Activated CD8-positive, alpha-beta memory T cell treated with anti-CD3 and anti-CD28 coated beads, Interleukin-2, amount 50 U/mL, for 4 hours (primary cell): ENCODE measurements at places on chromosomes 7 and 10.

GRCh38 chr10:51090190-51090589, 15.9 kb downstream of the PRKG1 start:
- no peak for DNase-seq

GRCh38 chr7:41445946-41446345, 256.9 kb downstream of the INHBA start:
- DNase-seq = no peak

DNA sequence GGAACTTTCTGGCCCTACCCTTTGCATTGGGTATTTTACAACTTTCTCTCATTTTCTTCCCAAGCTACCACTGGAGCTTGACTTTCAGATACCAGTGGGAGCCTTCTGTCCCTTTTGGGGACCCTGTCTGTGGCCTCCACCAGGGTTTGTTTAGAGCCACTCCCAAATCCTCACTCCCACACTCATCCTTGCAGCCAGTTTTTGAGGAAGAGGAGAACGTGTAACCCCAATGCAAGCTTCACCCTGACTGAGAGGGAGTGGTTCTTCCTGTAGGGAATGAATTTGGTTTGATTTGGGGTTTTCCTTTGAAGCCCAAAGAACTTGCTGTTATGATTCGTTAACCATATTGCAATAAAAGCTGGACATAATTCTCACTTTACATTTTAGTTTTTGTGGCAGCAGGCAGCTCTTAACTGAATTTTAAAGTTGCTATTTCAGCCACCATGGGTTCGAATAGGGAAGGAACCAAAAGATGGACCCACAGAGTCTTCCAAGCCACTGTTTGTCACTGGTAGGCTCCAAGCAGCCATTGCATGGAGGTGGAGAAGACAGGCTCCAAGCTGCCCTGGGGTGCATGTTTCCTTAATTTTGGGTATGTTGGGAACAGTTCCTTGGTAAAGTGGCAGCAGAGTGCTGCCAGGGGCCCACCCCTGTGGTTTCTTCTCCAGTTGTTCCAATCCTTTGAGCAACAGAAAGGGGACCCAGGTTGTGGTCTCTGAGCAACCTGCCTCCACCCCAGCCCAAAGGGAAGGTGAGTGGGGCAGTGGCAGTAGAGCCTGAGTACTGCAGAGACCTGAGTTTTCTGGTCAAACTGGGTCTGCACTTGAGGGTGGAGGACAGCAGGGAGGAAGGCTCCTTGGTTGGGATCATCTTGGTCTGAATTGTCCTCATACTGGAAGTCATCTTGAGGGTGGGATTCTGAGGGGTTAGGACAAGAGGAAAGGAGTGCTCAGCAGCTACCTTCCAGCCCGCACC, 5.1 kb downstream of the EVX1 start:
- DNase-seq = no peak

- DNase-seq = no peak
These were observed 11.9 kb downstream of the RNF216 start for GRCh38 chr7:5769571-5769970.

GRCh38 chr10:115665549-115665948, 572.4 kb downstream of the ATRNL1 start:
- DNase-seq = no peak

- no peak for DNase-seq
These were observed 45.8 kb downstream of the HDAC9 start for GRCh38 chr7:18541181-18541870.

- no peak for DNase-seq
These were observed 138.4 kb downstream of the BICC1 start for GRCh38 chr10:58651040-58651439.

- no peak for DNase-seq
These were observed 55.9 kb downstream of the ELFN1 start for GRCh38 chr7:1725766-1726630.

- no peak for DNase-seq
These were observed 44.5 kb downstream of the GBF1 start for GRCh38 chr10:102289840-102290239.

GRCh38 chr10:274866-275265, 139.6 kb downstream of the ZMYND11 start:
- DNase-seq = no peak

DNA sequence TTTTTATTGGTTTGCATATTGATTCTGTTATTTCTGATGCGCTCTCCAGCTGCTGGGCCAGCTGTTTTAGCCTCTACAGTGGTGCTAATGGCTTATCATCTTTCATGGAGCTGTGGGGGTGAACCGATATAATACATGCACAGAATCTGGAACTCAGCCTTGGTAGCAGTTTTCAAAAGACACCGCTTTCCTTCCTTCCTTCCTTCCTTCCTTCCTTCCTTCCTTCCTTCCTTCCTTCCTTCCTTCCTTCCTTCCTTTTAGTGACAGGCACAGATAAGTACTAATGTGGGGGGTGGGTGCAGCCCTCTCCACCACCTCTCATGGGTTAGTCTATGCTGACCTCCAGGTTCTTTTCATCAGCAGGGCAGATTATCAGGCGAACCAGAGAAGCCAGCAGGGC, 31.9 kb upstream of the C10orf53 start:
- no peak for DNase-seq

DNA sequence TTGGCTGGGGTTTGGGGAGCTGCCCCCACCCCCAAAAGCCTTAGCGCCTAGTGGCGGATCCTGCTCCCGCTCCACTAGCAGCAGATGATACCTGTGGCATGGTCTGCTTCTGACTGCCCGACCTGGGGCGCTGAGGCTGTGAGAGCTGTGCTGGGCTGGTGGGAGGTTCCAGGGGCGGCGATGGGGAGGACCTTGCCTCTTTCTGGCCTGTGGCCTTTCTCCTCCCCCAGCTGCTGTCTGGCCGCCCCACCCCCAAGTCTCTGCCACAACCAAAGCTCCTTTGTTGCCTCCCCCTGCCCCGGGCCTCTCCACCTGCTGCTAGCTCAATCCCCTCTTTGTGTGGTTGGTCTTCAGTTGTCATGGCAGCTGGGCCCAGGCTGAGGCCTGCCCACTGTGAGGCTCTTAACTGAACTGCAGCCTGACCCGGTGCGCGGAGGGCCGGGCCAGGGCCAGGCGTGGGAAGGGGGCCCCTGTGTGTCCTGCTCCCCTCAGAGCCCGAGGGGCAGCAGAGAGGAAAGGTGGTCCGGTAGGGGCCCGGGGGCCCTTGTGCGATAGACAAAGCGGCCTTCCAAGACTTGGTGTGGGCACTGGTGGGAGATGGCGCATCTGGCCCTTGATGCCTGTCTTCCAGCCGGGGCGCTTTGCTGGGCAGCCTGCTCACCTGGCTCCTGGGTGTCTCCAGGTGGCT, 4.7 kb downstream of the ZNF775 start:
- peak; percentile 9 for DNase-seq

GRCh38 chr10:34710391-34710751, 104.7 kb downstream of the PARD3 start:
- DNase-seq = no peak

- DNase-seq = no peak
These were observed 78.9 kb downstream of the FOXL3 start for GRCh38 chr7:368651-369475.

DNA sequence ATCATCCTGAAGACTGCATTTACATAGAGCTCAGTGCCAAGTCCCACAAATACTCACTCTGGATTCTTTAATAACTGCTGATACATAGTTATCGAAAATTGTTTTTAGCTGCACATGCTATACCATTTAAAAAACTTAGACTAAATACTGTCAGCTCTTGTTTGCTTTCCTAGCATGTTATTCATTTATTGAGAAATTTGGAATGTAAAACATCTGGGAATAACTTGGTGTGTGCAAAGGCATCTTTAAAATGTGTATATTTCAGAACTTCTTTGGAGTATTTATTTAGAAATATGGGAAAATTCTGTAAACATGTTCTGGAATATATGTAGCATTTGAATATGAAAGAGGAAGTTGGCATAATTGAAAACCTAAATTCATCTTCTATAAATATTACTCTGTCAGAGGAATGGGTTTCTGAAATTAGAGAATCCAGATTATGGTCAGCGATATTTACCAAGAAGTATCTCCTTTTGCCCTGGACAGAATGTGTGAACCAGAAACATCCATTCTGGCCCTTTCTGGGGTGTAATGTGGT, 119.7 kb downstream of the ARID5B start:
- no peak for DNase-seq

GRCh38 chr10:99711129-99711719, 20.7 kb downstream of the COX15 start:
- no peak for DNase-seq

DNA sequence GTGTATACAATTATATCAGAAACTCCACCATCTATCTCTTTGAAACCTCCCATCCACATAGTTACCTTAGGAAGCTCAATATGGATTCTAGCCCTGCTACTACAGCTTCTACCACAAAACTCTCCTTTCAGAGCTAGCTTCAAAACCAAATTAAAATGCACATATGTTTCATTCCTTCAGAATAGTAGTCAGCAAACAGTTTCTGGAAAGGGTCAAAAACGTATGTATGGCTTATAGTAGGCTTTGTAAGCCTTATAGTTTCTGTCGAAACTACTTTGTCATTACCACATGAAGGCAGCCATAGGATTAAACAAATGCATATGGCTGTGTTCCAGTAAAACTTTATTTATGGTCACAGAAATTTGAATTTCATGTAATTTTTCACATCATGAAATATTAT, 155.6 kb upstream of the LAMB4 start:
- no peak for DNase-seq

- DNase-seq = no peak
These were observed 225.9 kb downstream of the WDR11 start for GRCh38 chr10:121076776-121077715.

GRCh38 chr10:61465901-61466632, 12.9 kb upstream of the TMEM26 start:
- DNase-seq = no peak

DNA sequence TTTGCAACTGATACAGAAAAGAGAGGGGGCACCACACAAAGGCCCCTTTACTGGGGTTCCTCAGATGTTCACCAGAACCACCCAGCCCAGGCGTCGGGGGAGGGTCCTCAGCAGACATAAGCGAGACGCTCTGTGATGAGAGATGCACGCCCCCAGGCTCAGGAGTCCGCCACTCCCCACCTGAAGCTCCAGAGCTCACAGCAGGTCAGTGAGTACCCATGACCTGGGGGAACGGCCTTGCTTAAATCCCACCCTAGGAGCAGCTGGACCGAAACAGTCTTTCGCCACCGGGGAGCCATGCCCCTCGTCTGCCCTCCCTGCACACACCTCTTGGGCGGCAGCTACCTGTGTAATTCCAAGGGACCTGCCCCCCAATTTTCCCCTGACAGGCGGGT, 2.8 kb downstream of the CRYGN start:
- DNase-seq = no peak

- no peak for DNase-seq
These were observed 26.8 kb upstream of the C10orf53 start for GRCh38 chr10:49652421-49653272.

- DNase-seq = no peak
These were observed 350.1 kb downstream of the RNLS start for GRCh38 chr10:88232983-88233543.

- DNase-seq = no peak
These were observed 17.3 kb upstream of the ADRB1 start for GRCh38 chr10:114026189-114027040.

DNA sequence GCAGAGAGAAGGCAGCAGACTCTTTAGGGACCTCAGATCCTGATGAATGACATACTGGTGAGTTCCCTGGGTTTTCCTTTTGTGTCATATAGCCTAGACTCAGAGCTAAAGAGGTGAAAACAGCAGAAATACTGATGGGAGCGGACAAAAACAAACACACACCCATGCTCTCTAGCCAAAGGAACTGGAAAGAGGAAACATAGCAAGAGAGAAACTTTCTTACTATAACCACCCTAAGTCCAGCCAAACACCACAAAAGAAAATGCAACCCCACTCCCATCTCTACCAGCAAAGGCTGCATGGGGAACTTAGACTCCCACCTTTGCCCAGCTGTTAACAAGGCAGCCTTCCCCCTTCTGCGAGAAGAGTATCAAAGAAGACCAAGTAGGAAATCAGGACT, 16.3 kb downstream of the GSAP start:
- no peak for DNase-seq

- no peak for DNase-seq
These were observed 27.0 kb upstream of the HIBADH start for GRCh38 chr7:27689591-27690164.

DNA sequence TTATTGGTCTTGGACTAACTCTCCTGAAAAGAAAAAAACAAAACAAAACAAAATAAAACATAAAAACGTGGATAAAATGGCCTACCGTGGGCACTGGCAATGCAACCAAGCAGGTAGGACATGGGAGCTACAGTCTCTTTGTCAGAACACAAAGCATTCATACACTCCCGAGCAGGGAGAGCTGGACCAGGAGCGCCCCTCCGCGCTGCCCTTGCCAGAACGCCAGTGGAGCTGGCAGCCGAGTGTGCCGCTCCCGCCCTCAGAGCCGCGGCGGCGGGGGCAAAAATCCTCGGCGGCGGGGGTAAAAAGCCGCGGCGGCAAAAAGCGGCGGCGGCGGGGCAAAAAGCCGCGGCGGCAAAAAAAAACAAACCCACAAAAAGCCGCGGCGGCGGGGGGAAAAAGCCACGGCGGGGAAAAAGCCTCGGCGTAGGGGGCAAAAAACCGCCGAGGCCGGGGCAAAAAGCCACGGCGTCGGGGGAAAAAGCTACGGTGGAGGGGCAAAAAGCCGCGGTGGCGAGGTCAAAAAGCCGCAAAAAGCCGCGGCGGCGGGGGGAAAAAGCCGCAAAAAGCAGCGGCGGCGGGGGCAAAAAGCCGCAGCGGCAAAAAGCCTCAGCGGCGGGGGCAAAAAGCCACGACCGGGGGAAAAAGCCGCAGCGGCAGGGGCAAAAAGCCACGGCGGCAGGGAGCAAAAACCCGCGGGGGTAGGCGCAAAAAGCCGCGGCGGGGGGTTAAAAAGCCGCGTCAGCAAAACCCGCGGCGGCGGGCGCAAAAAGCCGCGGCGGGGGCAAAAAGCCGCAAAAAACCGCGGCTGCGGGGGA, 418.1 kb downstream of the ZNF716 start:
- no peak for DNase-seq

GRCh38 chr10:4013651-4014121, 228.7 kb upstream of the KLF6 start:
- peak; percentile 29 for DNase-seq

GRCh38 chr10:819326-819725, 112.2 kb downstream of the LARP4B start:
- DNase-seq = no peak

DNA sequence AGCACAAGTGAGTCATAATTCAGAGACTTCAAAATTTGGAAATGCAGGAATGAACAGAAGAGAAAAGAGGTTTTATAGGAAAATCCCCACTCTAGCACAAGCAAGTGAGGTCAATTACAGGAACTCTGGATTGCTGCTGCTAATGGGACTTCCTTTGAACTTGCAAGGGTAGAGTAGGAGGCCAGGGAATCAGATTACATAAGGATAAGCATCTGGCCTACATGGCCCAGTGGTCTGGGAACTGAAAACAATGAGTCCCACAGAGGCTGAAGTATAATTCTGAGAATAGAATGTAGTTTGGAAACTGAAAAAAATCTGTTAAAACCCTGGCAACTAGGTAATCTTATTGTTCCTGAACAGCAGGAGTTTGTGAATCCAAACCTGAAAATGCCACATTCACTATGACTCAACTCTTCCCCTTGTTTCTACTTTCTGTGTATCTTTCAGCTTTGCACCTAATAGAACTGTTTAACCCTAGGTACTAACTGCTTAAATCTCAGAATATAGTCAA, 66.5 kb downstream of the CTNNA3 start:
- no peak for DNase-seq

GRCh38 chr10:79422178-79422892, 23.1 kb downstream of the ZCCHC24 start:
- DNase-seq = no peak
